B cell (primary cell): ENCODE measurements at places on chromosomes 2 and 18. TPM values are rescaled to one million over a fixed set of nuclear protein-coding genes. Genes with fewer than 3 reads are reported as not detected.

Gene PCARE
- total RNA-seq: not detected in 2 replicates

DNA sequence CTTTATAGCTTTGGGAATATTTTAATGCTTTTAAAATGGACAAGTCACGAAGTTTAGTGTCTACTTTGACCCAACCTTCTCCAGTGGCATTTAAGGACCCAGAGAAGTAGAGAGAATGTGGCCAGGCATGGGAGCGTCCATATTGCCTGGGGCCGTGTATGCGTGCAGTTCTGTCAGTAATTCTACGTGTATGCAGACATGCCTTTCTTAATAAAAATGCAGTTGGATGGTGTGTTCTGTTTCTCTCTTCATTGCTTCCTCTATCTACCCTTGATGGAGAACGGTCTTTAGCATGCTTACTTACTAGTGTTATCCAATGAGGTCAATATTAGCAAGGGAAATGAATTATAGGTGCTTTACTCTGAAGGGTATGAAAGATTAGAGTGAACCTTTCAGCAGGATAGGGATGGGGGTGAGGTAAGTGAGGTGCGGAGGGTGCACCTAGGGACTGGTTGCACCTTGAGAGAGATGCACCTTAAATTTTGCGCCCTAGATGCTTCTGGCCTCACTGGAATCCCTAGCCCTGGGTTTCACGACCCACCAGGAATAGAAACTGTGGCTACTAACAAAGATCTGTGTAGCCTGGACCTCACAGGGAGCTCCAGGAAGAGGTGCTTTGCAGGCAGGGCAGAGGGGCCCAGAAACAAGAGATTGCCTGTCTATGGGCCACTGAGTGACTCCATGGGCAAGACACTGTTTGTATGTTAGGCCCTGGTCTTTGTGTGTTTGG lies 194.3 kb downstream of the MYCN start:
- H3K4me1 ChIP-seq: no peaks in the 10 kb centered on the region
- H3K27ac ChIP-seq: no peak overlapping the region
- no peak overlapping the region for H3K4me3 ChIP-seq
- DNase-seq: no peak
- H3K27me3 ChIP-seq: no peaks in the 10 kb centered on the region

GRCh38 chr2:157923598-157924217 lies 47.6 kb upstream of the ACVR1 start:
- no peaks in the 10 kb centered on the region for H3K4me1 ChIP-seq
- H3K27ac ChIP-seq: no peak overlapping the region
- no peak overlapping the region for H3K4me3 ChIP-seq
- no peaks in the 10 kb centered on the region for H3K36me3 ChIP-seq
- no peaks in the 10 kb centered on the region for H3K27me3 ChIP-seq

DNA sequence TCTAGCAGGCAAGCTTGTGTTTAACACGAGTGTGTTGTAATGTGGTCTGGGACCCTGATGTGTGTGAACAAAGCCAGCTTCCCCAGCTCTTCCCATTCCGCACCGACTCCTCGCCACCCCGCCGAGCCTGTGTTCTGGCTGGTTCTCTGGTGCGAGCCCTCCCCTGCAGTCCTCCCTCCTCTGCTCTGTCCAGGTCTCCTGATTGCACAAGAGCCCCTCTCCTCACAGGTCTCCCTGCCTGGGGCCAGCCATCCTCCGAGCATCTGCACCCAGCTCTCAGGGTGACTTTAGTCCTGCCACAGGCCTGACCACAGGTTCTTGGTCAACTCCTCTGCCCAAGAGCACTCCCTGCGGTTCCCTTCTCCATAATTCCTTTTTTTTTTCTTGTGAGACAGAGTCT lies 13.2 kb downstream of the SLC66A3 start:
- no peaks in the 10 kb centered on the region for H3K36me3 ChIP-seq
- H3K4me1 ChIP-seq: no peaks in the 10 kb centered on the region
- H3K27ac ChIP-seq: no peak overlapping the region
- no peak overlapping the region for H3K4me3 ChIP-seq
- DNase-seq: no peak

DNA sequence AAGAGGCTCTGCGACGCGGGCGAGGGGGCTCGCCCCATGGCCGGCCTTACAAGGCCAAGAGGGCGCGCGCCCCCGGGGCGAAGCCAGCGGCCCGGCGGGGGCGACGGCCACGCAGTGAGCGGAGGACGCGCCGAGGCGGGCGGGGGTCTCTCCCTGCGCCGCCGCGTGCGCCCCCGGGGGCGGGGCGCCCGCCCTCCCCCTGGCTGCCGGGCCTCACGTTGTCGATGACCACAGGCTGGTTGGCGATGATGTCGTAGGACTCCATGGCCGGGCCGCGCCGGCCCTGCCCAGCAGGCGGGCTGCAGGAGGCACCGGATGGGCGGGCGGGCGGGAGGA lies 250 bp downstream of the ACTR1B start:
- H3K27me3 ChIP-seq: no peaks in the 10 kb centered on the region
- peaks cover 31% of the 10 kb centered on the region for H3K4me1 ChIP-seq
- peak overlapping the region; percentile 70 for H3K4me3 ChIP-seq
- peak overlapping the region; percentile 24 for H3K27ac ChIP-seq
